Fibroblast of gingiva (primary cell): ENCODE measurements at places on chromosomes 7 and 10.

DNA sequence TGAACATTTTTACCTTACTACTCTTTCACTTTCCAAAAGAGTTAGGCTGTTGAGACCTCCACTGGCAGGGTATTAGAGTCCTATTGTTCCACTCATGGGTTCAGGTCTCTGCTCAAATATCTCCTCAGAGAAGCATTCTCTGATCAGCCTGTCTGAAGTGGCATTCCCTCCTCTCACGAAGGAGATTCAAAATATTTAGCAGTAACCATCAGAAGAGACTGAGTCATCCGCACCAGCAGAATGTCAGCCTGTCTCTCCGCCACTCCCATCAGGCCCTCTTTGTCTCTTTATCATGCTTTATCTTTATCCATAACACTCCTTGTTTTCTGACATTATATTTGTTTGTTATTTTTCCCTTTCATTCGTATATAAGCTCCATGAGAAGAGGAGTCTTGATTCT is 79.1 kb downstream of the AASS start:
- no peak for DNase-seq

GRCh38 chr10:101643546-101643945 is 51.4 kb downstream of the FBXW4 start:
- DNase-seq, result no peak

DNA sequence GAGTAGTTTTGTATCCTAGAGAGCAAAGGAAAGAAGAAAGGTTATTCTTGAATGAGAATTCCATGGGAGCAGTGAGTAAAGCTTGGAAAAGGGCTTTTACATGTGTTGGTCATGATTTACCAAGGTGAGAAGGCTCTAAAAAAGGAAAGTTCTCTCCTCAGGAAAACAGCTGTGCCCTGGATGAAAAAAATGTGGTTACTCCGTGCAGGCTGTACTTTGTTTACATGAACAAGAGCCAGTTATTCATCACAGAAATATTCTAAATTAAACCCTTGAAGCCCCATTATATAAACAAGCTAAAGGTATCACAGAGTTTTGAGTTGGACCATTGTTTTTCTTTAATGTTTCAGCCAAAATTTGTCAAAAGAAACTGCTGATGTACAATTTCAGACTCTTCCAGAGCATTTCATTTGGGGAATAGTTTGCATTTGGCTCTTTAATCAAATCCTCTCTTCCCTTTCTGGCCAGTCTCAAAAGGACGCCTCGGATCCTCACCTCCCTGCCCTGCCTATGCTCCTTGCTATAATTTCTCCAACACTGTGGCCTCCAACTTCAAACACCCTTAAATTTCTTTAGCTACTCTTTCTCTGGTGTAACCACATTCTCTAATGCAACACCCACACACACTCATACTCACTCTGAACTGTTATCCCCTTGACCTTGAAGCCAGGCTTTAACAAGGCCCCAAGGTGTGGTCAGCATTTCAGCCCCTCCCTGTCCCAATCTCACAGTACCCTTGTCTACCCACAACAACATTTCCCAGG is 47.4 kb downstream of the AFAP1L2 start:
- no peak for DNase-seq

- no peak for DNase-seq
These were observed 193.8 kb upstream of the YAE1 start for GRCh38 chr7:39372383-39372782.

- DNase-seq, result peak; percentile 92
These were observed 31.6 kb downstream of the TRIM8 start for GRCh38 chr10:102675666-102676533.

DNA sequence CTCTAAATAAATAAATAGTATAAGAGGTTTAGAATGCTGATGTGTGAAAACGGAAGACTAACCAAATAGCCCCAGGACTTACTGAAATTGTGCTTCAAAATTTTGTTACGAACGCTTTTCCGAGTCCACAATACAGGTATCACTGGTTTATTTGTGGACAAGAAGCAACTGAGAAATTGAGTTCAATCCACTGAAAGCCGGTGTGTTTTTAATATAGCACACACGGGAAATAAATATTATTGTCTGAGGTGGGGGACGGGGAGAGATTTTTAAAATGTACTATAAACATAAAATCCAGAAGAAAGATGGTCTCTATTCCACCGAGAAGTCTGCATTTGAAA is 598 bp downstream of the SLC16A12 start:
- DNase-seq, result no peak

DNA sequence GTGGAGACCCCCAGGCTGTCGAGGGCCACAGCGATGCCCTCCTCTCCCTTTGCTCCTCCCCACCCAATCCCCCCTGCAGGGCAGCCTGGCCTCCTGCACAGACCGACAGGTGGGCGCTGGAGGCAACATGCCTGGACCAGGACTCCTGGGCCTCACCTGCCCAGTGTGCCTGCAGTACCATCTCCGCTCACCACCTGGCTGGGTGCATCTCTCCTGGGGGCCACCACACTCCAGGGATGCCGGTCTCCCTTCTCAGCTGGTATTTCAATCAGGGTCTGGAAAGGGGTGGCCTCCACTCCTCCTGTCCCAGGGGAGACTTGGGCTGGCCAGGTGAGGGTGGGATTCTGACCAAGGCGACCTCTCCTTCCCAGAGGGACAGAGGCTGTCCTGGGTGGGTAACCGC is 17.2 kb upstream of the CFAP46 start:
- no peak for DNase-seq

DNA sequence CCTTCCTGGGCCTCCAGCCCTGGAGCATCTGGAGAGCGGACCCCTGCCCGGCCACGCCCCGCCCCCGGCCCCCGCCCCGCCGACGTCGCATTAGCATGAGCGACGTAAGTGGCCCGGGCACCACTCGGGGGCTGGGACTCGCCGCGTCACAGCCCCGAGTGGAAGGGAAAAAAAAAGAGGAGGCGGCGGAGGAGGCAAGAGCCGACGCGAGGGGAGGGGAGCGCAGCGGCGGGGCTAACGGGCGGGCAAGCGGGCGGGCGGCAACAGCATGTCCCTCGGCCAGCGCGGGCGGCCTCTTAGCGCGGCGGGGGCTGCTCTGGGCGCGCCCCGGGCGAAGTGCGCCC is at the start of gene SLC18A3:
Gene SLC18A3 (plus strand): TSS at position 197 of the 344 bp plus-strand sequence. CDS start 431 bp downstream, outside the sequence.
- no peak for DNase-seq

DNA sequence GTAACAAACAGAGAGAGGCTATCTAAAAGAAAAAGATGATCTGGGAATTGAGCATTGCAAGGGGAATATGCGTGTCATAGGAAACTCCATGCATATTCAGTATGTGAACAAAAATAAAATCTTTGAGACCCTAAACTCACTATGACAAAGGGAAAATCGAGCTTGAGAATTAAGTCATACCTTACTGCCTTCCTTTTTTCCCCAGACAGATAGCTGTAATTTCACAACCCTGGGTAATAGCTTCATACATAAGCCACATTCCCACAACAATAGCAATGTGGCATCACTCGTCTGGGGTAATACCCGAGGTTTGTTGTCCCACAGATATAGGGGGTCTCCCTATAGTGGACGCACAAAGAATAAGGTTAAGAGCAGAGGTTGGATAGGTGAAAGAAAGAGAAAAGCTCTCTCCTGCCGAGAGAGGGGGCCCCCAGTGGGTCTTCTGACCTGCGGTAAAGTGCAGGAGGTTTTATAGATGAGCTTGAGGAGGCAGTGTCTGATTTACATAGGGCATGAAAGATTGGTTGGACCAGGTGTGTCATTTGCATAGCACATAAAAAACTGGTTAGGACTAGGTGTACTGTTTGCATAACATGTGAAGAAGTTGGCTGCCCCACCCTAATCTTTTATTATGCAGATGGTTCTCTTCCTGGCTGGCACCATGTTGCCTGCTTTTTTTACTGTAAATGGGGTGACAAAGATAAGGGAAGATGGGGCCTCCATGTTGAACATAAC is 11.6 kb downstream of the CYP3A43 start:
- DNase-seq, result no peak

DNA sequence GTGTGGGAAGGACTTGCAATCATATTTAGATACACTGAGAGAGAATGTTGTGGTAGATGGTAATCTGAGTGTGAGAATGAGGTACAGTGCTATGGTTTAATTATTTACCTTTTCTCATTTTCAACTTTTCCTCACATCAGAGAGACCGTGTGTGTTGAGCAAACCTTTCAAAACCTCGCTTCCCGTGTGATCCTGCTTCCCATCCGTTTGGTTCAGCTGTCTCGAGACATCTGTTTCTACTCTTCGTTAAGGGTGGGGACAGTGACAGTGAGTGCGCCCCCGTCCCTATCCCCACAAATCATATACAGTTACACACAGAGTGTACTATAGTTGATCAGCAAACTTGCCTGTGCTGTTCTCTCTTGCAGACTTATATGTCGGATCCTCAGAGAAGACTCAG is 33.0 kb upstream of the NOBOX start:
- no peak for DNase-seq

DNA sequence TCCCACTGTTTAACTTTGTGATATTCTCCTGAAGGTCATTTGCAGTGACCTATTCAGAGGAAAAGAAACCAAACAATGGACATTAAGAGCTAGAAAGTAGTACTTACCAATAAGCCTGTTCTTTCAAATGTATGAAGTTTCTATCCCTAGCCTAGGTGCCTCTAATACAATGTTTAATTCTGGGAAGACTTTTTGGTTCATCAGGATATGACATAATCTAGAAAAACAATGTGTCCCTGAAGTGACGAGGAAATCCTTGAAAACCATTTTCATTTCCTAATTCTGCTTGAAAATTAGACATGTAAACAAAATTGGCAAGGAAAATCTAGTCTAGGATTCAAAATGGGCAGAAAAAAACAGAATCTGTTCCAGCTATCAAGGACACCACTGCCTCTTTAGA is 36.1 kb downstream of the ARHGAP19 start:
- no peak for DNase-seq

- no peak for DNase-seq
These were observed 88.6 kb upstream of the KLF14 start for GRCh38 chr7:130822642-130823041.

DNA sequence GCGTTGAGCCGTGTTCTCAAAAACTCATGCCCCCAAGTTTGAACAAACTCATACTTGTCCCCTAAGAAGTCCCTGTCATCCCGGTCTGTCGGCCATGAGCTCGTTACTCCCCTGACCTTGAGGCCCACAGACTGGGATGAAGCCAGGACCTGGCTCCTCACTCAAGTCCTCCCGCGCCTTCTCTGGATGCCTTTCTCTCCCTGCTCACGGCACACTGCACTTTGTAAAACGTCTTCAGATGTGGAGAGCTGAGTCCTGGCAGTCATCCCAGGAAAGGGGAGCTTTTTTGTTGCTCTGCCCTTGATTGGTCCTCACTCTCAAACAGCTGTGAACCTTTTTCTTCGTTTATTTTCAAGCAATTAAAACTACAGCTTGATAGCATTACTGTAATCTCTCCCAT is 110.8 kb downstream of the JAZF1 start:
- peak; percentile 84 for DNase-seq
